ENCODE measurements at places on chromosomes 4 and X.

DNA sequence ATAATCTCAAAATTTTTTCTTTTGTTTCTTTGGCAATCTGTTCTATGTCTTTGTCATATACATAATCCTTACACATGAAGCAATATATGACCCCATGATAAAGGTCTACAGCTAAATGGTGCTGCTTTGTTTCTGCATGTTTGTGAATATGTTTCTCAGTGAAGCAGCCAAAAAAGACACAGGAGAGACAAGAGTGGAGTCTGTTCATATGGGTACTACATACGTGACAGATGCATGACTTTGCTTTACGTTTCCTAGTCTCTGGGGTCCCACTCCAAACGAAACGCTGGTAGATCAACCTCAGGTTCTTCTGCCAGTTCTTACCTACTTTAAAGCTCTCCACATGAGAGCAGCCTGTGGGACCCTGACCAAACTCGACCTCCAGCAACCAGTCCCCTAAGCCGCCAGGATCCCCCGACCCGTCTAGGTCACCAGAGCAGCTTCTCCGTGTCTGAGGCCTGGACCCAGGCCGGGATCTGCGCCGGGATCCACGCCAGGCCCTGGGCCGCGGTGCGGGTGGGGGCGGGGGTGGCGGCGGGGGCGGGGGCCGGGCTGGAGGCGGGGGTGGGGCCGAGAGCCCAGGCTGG, 1.5 kb downstream of the USP51 start:
- no peak for DNase-seq

DNA sequence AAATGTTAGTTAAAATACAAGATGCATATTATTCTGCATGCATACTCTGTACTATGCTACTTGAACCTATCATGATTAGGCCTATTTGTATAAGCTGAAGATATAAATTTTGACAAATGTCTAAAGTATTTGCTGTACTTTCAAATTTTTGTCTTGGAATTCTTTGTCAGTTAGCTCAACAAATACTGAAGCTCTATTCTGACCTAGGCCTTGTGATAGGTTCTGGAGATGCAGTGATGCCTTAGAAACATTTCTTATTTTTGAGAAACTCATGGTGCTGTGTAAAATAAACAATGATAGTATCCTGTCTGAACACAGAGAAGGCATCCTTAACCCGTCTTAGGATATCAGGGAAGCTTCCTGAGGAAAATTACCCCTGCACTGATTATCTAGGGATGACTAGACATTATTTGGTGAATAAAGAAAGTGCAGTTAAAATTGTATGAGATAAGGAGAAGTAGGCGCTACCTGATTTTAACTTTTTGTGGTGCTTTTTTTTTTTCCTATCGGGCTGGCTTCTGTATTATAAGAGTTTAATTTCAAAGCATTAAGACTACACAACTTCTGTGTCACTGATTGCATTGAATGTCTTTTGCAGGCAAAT, 43.4 kb downstream of the MOB1B start:
- no peak for DNase-seq

DNA sequence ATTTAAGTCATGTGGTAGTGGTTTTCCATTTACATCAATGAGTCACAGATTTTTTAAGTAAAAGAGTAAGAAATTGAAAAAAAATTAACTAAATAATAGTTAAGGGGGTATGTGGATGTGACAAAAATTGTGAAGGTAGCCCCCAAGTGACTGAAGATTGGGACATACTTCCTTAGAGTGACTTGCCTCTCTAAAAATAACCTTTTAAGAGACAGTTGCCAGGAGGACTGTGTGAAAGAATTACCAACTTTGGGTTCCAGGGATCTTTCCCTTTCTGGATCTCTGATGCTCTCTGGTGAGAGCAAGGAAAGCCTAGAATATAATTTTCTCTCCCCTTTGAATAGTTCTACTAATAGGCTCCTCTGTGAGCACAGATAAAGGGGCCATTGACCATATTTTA, 42.7 kb downstream of the NHSL2 start:
- no peak for DNase-seq

DNA sequence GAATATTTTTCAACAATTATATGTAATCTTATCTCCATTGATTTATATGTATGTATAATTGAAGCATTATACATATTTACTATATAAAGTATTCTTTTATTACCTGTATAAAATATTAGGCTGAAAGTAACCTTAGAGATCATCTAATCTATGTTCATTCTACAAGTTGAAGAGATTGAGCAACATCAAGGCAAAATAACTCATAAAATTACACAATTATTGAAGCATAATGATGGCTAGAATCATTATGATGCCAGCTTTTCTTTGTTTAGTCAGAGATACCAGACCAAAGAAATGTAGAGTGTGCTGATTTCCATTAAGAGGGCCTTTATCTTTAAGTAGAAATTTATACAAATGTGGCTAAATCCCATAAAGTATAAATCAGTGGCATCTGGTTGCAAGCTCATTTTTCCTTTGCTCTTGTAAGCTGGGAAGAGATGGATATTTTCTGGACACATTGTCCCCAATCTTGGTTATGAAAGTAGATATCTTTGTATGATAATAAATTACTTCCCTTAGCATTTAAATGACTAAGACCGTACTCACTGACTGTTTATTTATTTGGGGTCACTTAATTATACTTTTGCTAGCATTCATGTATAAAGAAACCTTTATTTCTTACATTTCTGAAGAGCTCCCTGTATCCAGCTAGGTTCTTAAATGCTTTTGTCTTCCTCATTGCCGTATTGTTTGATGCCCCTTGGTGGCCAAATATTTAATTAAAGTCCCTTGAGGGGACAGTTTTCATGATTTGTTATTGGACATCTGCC, 339.8 kb downstream of the PCDH7 start:
- DNase-seq: no peak

DNA sequence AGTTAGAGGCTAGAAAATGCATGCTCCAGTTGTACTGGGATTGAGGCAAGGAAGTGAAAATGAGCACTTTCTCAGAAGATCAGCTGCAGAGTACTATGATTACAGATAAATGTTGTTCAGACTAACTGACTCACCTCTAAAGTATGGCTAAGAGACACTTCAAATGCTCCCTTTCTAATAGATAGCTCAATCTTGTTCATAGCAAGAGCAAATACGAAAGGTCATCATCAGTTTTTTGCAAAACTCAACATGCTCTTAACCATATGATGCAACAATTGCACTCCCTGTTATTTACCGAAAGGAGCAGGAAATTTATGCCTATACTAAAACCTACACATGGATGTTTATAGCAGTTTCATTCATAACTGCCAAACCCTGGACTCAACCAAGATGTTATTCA, 838.4 kb upstream of the INTU start:
- no peak for DNase-seq

- no peak for DNase-seq
Observed at GRCh38 chrX:39008549-39008948, 207.3 kb downstream of the MID1IP1 start.

DNA sequence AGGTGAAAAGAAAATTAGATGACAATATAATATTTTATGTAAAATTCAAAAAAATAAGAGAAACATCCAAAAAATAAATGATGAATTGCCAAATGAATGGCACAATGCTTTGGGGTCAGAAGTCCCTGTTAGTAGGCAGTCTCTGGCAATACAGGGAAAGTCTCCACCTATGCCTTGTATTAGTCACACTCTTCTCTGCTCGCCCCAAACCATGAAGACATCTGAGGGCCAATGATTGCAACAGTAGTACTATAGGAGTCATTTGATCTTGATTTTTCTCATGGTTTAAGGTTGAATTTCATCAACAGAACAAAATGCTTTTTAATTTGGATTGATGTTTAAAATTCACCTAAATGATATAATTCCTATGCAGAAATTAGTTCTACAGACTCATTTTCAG, 3.9 kb upstream of the PRSS12 start:
- no peak for DNase-seq

DNA sequence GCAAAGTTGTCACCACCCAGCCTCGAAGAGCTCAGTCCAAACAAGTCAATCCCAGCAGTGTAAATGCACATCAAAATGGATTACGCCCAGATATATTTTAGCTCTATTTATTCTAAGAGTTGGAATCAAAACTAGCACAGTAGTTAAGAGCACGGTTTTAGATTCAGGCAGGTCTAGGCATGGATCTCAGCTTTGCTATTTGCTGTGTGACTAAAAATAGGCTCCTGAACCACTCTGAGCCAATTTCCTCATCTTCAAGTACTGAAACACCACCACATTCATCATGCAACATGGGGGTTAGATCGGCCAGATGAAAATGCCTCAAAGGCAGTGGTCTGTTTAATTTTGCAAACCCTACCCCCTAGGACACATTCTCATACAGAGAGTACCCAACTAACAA, 55.9 kb upstream of the FGFBP2 start:
- no peak for DNase-seq

GRCh38 chr4:1508161-1509160, 102.2 kb upstream of the NKX1-1 start:
- DNase-seq: no peak

DNA sequence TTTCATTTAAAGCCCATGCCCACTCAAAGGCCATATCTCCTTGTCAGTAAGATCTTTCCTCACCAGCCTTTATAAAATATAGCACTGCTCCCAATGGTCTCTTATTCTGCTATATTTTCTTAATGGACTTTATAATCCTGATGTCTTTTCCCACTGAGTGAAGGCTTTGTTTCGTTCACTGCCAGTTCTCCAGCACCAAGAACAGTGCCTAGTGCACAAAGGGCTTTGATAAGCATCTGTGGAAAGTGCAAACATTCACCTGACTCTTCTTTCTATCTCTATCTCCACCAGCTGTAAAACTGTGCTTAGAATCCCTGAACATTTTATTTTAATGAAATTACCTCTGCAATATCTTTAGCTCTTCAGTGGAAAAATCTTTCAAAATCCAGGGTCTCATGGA, 573.9 kb upstream of the MAGEB2 start:
- DNase-seq: no peak

DNA sequence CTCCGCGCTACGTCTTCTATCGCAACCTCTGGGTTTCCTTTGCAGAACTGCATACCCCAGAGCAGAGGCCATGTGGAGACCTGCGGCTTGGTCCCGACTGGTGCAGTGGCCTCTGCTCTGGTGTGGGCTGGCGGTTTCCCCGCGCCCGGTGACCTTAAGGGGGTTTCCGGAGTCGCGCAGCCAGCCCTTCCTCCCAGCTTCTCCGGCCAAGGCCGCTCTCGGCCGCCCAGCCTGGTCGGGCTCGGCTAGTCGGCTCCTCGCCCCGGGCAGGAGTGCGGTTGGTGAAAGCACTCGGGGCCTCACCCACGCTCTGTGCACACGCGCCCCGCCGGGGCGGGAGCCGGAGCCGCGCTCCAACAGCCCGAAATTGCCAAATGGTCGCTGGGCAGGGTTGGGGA, 84.9 kb downstream of the BCOR start:
- DNase-seq: no peak

DNA sequence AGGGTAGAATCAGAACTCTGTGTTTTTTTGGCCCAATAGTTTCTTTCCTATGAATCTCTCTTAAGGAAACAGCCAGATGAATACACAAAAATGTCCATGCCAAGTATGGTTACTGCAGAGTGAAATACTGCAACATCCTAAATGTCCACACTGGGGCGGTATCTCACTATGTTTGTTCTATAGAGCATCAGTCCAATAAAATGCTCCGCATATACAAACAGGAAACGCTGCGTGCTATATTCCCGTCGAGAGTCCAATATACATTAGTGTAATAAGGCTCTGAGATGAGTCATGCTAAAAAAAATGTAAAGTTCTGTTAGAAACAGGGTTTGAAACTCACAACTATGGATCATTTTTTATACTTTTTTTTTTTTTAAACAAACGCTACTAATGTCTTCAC, 72.9 kb upstream of the ENOX2 start:
- DNase-seq: peak; percentile 38

GRCh38 chr4:8152865-8153257, 5.8 kb downstream of the ABLIM2 start:
- DNase-seq: no peak

DNA sequence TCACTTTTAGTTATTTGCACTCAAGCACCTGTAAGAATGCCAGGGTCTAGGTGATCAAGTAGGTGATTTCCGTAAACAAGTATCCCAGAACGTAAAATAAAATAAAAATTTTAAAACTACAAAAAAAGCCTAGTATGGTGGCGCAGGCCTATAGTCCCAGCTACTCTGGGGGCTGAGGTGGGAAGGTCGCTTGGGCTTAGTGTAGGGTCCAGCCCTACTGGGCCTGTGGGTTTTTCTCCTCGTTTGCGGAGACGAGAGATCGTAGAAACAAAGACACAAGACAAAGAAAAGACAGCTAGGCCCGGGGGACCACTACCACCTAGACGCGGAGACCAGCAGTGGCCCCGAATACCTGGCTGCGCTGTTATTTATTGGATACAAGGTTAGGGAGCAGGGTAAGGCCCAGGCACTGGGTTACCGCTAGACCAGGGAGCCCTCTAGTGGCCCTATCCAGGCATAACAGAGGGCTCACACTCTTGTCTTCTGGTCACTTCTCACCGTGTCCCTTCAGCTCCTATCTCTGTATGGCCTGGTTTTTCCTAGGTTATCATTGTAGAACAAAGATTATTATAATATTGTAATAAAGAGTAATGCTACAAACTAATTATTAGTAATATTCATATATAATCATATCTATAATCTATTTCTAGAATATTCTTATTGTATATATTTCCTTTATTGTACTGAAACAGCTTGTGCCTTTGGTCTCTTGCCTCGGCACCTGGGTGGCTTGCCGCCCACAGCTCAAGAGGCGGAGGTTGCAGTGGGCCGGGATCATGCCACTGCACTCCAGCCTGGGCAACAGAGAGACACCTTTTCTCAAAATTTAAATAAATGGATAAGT, 38.4 kb downstream of the SAGE1 start:
- DNase-seq: no peak

DNA sequence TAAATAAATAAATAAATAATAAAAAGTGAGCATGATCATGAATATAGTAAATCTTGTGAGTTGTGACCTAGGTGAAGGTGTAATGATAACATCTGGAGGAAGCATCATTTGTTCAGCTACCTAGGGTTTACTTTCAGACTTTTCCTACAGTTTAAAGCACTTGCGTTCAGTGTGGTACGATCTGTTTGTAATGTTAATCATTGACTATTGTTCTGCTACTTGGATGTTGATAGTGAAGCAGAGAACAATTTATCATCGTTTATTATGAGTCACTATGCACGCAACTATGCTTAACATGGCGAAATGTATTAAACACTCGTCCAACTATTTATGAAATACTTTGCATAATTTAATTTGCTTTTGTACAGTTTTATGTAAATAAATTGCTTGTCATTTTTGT, 426.2 kb downstream of the PCDH7 start:
- no peak for DNase-seq

DNA sequence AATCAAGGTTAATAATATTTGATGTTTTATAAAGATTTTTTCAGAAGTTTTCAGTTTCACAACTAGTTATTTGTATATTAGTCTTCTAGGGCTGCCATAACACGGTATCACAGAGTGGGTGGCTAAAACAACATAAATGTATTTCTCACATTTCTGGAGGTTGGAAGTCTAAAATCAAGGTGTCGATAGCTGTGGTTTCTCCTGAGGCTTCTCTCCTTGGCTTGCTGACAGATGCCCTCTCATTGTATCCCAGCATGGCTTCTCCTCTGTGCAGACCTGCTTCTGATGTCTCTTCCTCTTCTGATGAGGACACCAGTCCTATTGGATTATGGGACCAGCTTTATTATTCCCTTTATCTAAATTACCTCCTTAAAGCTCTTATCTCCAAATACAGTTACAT, 1456.6 kb downstream of the STIM2 start:
- no peak for DNase-seq
